WTC11 (cell line): ENCODE measurements at places on chromosomes 2 and 18. TPM values are rescaled to one million over a fixed set of nuclear protein-coding genes. Genes with fewer than 3 reads are reported as not detected.
A peak's percentile ranks its signal among the peaks of the same experiment; 100 is the strongest.

Gene SP100
- total RNA-seq = 0.62 to 1.3 TPM (median 1.2 TPM) in 3 replicates

Gene GALNT13
- 8.5 to 9.9 TPM (median 8.8 TPM) in 3 replicates for total RNA-seq

Gene ICA1L
- 2.7 to 3.1 TPM (median 2.8 TPM) in 3 replicates for total RNA-seq

Gene GDF7
- total RNA-seq = 0.18 to 0.55 TPM (median 0.23 TPM) in 3 replicates

Gene TTN
- 4.5 to 6.3 TPM (median 4.7 TPM) in 3 replicates for total RNA-seq

Gene STK39
- total RNA-seq = 20.5 to 22.1 TPM (median 21.6 TPM) in 3 replicates

Gene LOXL3
- 21.1 to 27.2 TPM (median 23.9 TPM) in 3 replicates for total RNA-seq

Gene CHST10
- 19.9 to 24.4 TPM (median 21.6 TPM) in 3 replicates for total RNA-seq

Gene RTTN
- total RNA-seq = 18.9 to 23.0 TPM (median 21.5 TPM) in 3 replicates

Gene HNMT
- total RNA-seq = 2.8 to 4.6 TPM (median 3.1 TPM) in 3 replicates

Gene FBXO41
- total RNA-seq = 19.2 to 21.5 TPM (median 21.1 TPM) in 3 replicates

Gene KIAA2012
- total RNA-seq = not detected in 3 replicates

Gene IL36A
- not detected in 3 replicates for total RNA-seq

Gene GRB14
- total RNA-seq = 14.9 to 17.2 TPM (median 17.2 TPM) in 3 replicates

Gene IMP4
- total RNA-seq = 80.4 to 89.2 TPM (median 85.2 TPM) in 3 replicates

DNA sequence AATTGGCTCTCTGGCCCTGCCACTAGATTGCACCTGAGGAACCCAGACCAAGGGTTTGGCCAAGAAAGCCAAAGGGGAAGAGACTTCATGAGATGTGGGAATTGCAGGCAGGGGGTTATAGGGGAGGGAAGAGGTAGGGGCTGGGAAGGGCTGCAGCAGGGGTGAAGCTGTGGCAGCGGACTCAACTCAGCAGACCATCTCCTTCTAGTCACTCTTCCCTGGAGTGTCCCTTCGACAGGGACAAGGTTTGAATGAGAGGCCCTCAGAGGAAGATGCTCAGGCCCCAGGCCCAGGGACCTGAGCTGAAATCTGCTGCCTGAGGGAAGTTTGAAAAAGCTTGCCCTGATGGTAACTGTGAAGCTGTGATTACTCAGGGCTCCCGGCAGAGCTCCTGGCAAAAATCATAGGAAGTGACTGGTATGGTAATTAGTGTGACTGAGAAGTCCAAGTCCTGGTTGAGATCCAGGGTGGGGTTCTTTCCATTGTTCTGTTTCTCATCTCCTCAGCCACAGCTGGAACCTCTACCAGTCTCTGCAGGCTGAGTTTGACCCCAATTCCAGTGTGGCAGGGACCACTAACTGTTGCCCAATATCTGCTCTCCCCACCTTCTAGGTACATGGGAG, 300.9 kb downstream of the CYP26B1 start:
- no peak for DNase-seq

DNA sequence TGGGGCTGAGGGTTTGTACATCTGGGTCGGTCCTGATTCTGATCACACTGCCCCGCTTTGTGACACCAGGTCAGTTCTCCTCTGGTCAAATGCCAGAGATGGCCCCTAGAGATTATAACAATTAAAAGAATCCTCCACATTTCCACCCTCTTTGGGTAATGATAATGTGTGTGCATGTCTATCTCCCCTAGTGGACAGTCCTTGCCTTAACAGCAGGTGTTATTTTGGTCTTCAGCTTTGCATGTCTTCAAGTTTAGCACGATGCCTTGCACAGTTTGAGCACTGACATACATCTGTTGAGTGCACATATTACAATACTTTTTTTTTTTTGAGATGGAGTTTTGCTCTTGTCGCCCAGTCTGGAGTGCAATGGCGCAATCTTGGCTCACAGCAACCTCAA, 25.7 kb upstream of the COX7A2L start:
- no peak for DNase-seq

DNA sequence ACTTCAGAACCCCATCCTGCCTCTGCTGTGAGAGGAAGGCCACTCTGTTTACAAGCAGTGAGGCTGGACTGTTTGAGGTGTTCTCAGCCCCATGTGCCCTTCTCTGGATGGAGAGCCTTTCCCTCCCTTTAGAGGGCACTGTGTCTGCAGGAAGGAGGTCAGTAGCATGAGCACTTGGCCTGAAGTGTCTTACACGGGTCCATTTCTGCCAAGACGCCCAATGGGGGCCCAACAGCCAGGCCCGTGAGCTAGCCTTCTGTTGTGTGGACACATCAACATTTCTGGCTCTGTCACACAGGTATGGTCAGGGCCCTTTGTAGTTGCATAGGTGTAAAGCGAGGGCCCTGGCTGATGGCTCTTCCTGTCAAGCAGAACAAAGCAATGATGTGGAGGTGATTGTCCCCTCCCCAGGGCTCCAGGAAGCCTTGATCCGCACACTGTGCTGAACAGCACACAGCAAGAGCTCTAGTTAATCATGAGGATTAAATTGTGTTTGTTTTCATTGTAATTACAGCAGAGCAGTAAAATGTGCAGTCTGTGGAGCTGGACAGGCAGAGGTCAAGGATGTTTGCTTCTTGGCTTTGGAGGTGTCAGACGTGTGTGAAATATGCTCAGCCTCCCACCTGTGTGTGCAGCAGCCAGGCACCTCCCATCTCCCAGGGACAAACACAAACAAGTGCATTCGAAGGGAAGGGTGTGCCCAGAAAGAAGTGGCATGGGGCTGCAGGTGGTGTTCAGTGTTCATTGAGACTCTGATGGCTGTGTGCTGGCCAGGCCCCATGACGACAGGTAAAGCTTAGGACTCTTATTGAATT, 132.1 kb downstream of the SH3RF3 start:
- DNase-seq = peak; percentile 26

DNA sequence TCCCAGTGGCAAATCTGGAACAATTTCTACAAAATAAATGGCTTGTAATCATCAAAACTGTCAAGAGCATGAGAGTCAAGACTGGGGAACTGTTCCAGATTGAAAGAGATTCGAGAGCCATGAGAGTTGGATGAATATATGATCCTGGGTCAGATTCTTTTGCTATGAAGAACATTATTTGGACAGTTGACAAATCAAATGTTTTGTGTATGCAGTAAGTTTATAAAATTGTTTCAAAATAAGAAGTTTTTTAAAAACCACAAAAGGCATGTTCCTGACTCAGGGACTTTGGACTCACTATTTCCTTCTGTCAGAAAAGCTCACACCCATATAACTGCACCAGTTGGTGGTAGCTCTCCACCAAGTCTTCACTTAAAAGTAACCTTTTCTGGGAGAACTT, 38.5 kb downstream of the ROCK2 start:
- DNase-seq = no peak

- no peak for DNase-seq
Observed at GRCh38 chr2:157290525-157290924, 33.0 kb downstream of the GALNT5 start.

DNA sequence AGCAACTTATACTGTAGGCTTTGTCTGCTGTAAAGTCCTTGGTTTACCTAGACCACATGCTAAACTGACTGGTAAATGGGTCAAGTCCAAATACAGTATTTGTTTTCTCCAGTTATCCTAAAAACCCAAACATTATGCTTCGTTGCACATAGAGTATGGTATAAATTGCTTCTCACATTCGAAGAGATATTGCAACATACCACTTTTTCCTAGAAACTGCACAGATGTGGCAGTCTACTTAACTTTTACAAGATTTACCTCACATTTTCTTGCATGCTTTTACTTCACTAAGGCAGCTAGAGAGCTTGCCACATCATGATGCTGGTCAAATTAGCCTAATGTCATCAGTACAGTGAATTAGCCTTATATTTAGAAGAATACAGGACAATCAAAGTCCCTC, 66.0 kb upstream of the SCN7A start:
- DNase-seq = no peak

- no peak for DNase-seq
Observed at GRCh38 chr2:192577706-192578105, 383.0 kb upstream of the TMEFF2 start.

DNA sequence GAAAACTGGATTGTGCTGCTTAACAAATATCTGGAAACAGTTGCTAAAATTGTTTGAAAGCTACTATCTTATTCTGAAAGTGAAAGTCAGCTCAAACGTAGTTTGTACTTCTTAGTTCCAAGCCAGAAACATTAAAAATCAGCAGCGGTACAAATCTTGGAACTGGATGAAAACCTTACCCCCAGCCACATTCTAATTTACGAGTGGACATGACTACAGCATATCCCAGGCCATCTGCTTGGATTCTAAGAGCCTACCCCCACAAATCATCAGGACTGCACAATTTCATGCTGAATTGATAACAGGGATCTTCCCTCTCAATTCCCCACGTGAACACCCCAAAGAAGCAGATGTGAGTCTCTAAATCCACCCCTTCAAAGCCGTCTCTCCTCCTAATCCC, 158.7 kb upstream of the NCKAP5 start:
- DNase-seq = no peak

- no peak for DNase-seq
Observed at GRCh38 chr2:134167015-134167414, 86.9 kb upstream of the MGAT5 start.

DNA sequence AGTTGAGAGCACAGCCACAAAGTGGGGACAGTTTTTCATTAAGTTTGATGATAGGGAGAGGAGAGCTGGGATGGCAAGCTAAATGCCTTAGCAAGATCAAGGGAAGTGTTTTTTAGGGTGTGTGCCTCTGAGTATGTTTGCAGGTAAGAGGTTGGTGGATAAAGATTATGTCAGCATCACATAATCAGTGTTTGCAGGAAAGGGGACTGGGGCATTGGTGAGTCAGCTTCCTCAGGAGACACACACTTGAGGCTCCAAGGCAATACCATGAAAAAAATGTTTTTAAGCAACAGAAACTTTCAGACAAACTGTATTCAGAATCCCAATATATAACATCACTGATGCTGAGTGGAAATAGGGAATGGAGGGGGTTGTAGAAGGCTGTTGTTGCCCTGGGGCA, 25.4 kb upstream of the DTNB start:
- no peak for DNase-seq

DNA sequence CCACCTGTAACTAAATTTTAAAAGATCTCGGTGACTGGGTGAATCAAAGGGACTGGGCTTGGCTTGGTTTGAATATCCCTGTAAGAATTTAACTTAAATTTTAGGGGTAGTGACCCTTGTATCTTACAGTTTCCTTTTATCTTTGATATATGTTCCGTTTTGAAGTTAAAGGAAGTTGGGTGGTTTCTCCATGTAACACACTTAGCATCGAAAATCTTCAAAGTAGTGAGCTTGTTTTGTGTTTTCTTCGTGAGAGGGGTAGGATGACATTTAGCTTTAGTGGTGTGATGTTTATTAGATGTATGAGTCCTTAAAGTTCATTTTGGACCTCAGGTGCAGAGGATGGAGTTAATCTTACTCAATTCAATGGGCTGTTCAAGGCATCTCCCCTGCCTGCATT, 1.6 kb downstream of the WDR7 start:
- DNase-seq = no peak

- DNase-seq = no peak
Observed at GRCh38 chr2:219991116-219991515, 363.7 kb downstream of the SLC4A3 start.

GRCh38 chr2:8094526-8094925, 587.3 kb upstream of the ID2 start:
- no peak for DNase-seq

DNA sequence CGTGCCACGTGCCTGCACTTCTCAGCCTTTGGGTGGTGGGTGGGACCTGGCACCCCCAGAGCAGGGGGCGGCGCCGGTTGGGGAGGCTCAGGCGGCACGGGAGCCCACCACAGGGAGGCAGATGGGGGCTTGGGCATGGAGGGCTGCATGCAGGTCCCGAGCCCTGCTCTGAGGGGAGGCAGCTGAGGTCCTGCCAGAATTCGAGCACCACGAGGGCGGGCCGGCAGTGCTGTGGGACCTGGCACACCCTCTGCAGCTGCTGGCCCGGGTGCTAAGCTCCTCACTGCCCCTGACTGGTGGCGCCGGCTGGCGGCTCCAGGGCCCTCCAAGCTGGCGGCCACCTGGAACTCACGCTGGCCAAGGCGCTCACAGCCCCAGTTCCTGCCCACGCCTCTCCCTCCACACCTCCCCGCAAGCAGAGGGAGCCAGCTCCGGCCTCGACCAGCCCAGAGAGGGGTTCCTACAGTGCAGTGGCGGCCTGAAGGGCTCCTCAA, 1176.8 kb upstream of the GYPC start:
- DNase-seq = no peak

DNA sequence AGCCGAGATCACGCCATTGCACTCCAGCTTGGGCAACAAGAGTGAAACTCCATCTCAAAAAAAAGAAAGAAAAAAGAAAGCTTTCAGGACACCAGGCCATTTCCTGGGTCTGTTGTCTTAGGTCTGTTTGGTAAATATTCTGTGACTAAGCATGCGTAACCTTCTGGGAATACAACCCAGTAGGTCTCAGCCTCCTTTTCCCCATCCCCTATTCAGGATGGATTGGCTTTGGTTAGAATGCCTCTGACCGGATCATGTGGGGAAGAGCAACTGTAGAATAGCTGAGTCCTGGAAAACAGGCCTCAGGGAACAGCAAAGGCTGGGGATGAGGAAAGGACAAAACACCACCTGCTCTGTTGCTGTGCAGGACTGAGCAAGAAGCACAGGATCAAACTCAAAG, 1.6 kb upstream of the PDCL3 start:
- no peak for DNase-seq

DNA sequence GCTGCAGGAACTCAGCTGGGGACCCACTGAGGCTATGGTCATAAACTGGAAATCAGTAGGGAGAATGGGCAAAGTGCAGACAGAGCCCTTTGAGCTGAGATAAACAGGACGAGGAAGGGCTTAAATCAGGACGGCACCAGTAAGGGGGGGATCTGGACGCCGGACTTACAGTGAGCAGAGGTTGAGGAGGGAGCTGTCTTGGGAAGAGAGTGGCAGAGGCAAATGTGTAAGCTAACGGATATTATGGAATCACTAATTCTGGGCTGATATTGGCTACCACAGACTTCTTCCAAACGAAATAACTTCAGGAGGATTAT, 539 bp downstream of the CYP27A1 start:
- no peak for DNase-seq

- peak; percentile 50 for DNase-seq
Observed at GRCh38 chr18:36572135-36572856, 256.5 kb downstream of the TPGS2 start.

GRCh38 chr2:223058952-223059716, 7.1 kb downstream of the KCNE4 start:
- no peak for DNase-seq

GRCh38 chr18:56086176-56086575, 498.2 kb upstream of the TCF4 start:
- DNase-seq = no peak

DNA sequence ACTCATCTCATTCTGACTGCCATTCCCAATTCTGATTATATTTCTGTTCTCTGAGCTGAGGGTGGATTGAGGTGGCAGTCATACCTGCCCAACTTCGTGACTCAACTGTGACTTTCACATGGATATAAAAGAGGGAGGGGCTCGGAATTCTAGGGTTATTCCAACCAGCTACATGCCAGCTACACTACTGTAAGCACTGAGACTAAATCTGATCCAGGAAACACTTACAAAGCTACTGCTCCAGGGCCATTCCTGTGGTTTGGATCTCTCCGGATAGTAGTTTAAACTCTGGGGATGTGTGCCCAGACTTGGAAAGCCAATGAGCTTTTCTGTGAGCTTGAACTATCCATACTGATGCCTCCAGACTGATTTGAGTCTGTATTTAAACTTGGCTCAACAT, 7.9 kb downstream of the MAP2 start:
- DNase-seq = no peak

- no peak for DNase-seq
Observed at GRCh38 chr2:181073896-181074295, 93.5 kb downstream of the UBE2E3 start.

GRCh38 chr2:25328152-25329085, 13.3 kb downstream of the DNMT3A start:
- no peak for DNase-seq

- no peak for DNase-seq
Observed at GRCh38 chr18:44834867-44835469, 154.3 kb downstream of the SETBP1 start.
